ENCODE measurements at places on chromosomes 3 and 15.

DNA sequence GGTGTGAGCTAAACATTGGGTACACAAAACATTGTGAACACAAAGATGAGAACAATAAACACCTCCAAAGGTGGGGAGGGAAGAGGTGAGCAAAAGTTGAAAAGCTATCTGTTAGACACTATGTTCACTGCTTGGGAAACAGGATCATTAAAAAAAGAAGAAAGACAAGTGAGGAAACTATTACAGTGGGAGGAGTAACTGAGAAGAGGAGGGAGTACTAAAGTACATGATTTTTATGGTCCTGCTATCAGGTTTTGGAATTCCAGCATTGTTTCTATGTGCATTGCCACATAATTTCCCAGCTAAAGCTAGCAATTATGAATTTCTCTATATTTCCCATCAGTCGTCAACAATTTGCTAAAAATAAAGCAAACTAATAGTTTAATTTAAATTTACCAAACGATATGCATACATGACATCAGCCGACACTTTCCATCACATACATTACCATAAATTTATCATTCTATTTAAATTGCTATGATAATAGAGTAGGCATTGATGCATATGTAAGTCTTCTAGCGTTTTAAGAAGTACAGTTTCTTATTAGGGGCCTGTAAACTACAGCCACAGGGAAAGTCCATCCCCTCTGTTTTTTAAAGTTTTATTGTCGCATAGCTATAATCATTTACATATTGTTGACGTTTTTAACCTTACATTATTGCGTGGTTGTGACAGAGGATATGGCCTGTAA is 221.8 kb downstream of the CHL1 start:
- DNase-seq: no peak

GRCh38 chr15:75327005-75327404 is 8.9 kb upstream of the COMMD4 start:
- DNase-seq: no peak

DNA sequence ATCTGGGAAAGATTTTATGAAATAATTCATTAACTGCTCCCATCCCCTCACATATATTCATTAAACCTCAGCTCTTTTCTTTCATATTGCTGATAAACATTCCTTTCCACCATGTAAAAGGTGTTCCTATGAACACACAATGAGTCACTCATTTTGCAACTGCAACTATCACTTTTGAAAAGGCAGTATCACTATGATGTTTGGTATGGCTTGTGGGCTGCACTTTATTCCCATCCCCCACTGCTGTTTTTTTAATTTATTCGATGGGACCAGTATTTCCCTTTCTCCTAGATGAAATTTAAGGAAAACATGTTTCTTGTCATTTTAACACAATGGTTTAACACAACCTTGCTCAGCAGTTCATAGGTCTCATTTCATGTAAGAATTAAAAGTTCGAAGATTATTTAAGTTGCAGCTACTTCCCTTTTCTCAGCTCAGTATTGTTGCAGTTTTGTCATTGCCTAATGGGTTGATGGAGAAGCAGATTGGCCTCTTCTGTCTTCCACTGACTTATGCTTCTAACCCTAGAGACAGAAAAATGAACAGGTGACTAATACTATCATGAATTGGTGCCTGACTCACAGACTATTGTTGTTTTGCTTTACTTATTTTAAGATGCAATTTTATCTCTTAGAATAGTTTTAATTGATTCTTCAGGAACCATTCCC is 280.3 kb downstream of the ZPLD1 start:
- no peak for DNase-seq

GRCh38 chr3:13111173-13111872 is 38.1 kb upstream of the IQSEC1 start:
- DNase-seq: no peak

DNA sequence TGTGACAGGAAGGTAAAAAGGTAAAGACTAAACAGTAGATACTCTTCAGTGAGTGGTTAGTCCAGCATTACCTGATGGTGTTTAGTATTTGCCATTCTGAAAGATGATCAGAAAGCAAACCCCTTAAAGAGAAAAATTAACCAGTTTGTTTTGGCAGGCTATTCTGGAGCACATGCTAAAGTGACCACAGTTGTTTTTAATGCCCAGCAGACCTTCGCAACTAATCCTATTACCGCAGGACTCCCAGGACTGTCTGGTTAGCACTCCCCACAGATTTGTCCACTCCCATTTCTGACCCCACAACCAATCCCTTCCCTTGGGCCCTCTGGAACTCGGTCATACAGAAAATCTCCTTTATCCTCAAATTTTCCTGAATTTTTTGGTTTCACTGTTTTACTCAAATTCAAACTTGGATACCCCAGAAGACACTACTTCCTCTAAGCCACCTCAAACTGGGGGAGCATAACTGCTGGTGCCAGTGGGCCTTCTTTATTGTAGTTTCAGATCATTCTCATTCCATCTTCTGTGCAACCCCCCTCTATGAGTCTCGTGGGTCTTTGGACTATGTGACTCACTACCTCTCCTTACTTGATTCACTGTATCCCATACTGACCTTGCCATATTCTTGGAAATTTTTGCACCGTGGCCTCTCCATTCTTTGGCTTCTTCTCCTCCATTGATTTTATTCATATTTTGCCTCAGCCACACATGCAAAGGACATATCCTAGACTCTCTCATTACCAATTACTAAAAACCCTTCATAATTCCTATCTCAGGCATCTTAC is 104.4 kb downstream of the RBMS3 start:
- DNase-seq: no peak

DNA sequence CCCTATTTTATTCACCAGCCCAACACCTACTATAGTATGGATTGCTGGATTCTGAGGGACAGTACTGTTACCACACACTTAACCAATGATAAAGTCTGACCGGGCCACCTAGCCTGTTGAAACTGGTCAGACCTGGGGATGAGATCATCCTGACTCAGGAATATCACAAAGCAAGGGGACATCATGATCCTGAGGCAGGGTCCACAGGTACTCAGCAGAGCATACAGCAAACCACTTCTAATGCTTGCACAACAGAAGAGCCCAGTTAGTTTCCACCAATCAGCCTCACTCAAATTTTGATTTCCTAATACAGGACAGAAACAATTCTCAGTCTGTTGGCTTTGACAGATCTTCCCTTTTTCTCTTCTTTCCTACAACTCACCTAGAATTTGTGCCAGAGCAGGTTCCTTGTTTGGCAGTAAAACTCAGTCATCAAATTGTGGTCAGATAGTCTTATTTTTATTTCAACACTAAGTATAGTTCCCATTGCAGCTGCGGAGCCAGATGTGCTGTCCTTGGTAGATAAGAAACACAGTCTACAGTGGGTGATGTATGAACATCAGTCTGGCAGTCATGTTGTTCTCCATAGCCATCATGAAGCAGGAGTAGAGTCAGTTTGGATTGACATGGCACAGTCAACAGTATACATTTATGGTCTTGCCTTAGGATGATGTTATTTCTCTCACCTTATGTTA is 90.1 kb upstream of the PRR23C start:
- no peak for DNase-seq

- DNase-seq: no peak
Measured at GRCh38 chr3:184884359-184885017, 72.5 kb downstream of the VPS8 start.
